ENCODE measurements at places on chromosomes 12 and 14. TPM values are rescaled to one million over a fixed set of nuclear protein-coding genes. Genes with fewer than 3 reads are reported as not detected.

Gene PROX2
- total RNA-seq = not detected

Gene KLHL33
- 0.83 TPM for total RNA-seq

DNA sequence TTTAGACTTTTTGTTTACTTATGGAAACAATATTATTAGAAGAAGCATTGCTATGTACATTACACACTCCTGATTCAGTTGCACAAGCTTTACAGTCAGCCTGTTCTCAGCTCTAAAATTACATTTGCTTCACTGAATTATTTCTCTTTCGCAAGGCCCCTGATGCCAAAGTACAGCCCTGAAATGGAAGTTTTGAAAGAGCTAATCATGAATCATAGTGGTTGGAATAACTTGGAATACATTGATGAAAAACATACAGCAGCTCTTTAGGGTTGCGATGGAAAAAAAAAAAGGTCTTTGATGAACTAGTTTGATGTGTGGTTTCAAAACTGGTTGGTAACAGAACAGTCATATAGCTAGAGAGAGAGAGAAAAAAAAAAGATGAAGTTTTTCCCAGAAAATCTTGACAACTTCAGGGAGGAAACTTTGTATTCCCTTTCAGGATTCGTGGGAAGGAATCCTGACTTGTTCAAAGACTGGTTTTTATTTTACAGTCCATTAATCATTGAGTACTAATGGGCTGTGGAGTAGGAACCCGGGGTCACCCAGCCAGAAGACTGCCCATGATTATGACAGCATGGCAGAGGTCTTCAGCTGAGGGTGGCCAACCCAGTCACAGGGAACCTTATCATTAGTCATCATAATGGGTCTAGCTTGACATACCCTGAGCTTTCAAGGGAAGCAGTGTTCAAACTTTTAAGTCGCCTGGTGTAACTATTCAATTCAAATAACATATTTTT is 460.1 kb downstream of the NAV3 start:
- no peak for DNase-seq

- DNase-seq = no peak
These were observed 73.9 kb upstream of the TBX5 start for GRCh38 chr12:114479831-114480230.

Gene LRRC43
- 1.3 TPM for total RNA-seq

DNA sequence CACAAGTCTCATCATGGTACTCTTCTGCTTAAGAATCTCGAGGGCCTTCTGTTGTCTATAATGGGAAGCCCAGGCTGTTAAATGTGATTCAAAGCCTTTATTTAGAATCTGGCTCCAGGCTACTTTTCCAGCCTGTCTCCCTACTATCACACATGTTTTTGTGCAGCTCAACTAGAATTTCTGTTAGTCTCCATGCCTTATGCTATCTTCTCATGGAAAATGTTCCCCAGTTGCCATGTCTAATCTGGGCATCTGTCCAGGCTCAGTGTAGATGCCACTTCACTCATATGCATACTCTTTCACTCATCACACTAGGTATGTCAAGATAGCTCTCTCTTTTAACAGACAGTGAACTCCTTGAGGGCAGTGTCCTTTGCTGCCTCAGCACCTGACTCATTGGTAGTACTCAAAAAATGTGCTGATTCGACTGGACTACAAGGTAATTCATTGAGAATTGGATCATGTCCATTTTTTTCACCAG is 145.3 kb downstream of the TTLL5 start:
- no peak for DNase-seq

GRCh38 chr12:74552201-74552600 is 14.6 kb downstream of the ATXN7L3B start:
- DNase-seq = no peak

DNA sequence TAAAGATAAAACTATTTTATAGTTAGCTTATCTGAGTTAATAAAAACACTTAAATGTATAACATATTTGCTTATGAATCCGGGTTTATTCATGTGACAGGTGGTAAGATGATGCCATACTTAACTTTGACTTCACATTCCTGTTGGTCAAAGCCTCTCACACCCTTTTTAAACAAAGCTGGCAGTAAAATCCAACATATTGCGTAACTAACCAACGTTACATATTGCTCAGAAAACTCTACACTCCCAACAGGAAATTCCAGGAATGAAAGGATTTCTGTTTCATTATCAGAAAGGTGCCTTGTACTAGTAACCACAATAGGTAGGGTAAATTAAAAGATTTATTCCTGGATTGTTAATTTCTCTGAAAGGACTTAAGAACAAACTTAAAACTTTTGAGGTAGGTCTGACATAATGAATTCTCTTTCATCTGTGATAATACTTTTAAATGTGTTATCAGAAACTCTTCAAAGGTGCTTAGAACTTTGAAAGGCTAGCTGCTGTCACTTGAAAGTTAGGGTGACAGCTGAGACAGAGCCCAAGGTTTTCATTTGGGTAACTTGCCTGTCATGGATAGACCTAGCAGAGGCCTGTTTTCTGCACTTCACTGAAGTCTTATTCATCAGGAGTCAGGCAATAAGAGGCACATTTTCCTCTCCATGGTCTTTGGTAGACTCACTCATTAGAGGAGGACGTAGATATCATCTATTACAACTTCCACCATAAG is 23.8 kb upstream of the CATSPERB start:
- DNase-seq = no peak

DNA sequence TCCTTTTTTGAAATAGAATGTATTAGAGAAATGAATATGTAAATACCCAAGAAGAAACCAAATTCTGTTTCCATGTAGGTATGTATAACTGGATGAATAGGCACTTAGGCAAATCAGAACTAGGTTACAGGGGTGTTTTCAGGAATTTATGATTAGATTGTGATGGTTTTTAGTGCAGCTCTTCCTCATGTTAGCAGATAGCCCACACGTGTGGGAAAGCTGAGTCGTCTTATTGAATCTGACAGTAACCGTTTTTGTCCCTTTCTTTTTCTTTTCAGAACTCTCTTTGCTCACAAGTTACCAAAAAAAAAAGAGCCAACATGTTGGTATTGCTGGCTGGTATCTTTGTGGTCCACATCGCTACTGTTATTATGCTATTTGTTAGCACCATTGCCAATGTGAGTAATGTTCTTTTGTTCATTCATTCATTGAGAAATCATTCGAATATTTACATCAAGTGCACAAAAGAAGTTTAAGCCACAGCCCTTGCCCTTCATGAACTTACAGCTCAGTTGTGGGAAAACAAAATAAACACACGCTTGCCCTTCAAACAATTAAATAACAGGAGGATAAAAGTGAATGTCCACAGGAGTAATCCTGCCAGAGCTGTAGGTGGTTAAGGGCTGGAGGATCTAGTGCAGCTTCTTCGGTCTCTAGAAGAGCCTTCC is 14.8 kb downstream of the EMP1 start:
- no peak for DNase-seq

Gene RTN1
- 2.9 TPM for total RNA-seq

Gene CFAP73
- total RNA-seq = not detected
